NCI-H1930 (cell line): ENCODE measurements at places on chromosomes 2 and 18.
A peak's percentile ranks its signal among the peaks of the same experiment; 100 is the strongest.

- no peak for DNase-seq
These were observed 47.0 kb upstream of the SPAG16 start for GRCh38 chr2:213237251-213237650.

DNA sequence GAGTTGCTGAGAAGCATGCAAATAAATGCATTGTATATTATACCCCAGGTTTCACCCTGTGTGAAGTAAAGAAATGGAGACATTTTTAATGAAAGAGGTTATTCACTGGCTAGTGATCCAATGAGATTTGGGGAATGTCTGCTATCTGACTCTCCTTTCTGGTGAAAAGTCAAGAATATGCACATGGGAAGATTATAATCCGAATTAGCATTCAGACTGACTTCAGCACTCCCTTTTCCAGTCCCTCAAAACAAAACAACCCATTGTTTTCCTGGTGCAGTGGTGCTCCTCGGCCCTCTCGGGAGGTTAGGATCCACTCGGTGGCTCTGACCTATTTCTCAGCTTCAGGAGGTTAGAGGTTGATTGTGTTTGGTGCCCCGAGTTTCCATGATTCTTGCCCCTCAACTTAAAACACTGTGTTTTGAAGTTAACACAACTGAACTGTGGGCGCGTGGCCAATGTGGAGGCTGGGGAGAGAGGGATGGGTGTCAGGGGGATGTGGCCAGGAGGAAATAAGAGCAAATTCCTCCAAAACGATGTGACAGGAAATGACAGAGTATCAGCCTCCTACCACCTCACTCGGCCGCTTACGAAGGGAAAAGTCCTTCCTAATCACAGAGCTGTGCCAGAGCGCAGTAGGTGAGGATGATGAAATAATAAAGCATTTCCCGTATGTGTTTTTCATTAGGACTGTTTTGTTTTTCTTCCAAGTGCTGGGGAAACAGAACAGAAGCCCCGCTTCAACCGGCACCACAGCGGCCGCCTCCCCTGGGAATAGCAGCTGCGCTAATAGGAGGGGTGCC lies 440.1 kb downstream of the MTX2 start:
- DNase-seq = no peak

- DNase-seq = no peak
These were observed 118.4 kb upstream of the TMEM18 start for GRCh38 chr2:795531-796041.

DNA sequence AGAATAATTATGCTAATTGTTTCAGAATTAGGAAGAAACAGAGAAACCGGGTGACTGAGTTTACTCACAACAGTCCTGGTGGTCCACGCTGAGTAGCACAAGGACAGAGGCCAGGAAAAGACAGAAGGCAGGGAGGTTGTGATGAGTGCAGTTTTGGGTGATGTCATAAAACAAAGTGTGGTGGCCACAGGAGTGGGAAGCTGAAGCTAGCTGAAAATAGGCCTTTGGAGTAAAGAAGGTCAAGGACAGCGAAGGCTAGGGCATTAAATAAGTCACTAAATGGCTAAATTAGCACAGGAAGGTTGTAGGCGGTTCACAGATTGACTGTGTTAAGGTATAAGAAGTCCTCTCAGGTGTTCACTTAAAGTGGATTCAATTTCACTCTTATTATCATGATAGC lies 120.9 kb upstream of the TTN start:
- no peak for DNase-seq

DNA sequence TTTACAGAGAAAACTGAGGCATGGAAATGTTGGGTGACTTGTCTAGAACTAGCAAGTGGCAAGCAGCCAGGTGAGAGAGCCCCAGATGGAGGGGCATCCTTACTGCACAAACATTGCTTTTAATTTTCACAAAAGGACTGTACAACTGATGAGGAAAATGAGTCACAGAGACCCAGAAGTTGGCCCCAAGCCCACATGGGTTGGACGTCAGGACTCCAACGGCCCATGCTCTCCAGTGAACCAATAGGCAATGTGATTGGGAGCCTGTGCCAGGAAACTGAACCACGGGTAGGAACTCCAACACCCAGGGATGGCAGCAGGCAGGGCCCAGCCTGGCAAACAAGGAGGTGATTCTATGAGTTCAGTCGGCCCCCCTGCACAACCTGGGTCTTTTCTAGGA lies 50.8 kb downstream of the PID1 start:
- no peak for DNase-seq

- no peak for DNase-seq
These were observed 14.6 kb upstream of the ACOXL start for GRCh38 chr2:110717734-110718133.

GRCh38 chr2:120344976-120345581 lies 857 bp upstream of the INHBB start:
- DNase-seq = no peak

- DNase-seq = no peak
These were observed 162.8 kb downstream of the GCA start for GRCh38 chr2:162506706-162507105.

GRCh38 chr2:67322353-67323001 lies 74.7 kb upstream of the ETAA1 start:
- DNase-seq = peak; percentile 24

DNA sequence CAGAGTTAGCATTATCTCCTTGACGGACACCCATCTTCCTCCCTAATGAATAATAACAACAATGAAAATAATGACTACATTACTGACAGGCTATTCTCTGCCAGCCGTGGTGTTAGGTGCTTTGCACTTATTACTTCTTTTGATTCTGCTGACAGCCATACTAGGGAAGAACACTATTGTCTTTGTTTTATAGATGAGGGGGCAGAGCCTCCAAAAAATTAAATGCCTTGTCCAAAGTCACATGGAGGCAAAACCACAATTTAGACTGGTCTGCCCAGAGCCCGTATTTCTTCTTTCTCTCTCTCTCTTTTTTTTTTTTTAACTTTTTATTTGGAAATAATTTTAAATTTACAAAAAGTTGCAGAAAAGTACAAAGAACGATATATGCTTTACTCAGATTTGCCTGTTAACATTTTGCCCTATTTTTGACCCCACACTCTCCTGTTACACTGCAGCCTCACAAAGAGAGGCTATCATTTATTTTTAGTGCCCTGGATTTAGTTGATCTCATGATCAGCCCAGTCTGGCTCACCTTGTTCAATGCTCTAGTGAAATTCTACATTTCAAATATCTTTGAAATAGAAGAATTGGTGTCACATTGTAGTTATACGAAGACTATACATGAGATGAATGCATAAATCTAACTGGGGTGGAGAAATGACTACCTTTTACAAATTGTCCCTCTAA lies 369.4 kb downstream of the LRRTM1 start:
- DNase-seq = no peak

DNA sequence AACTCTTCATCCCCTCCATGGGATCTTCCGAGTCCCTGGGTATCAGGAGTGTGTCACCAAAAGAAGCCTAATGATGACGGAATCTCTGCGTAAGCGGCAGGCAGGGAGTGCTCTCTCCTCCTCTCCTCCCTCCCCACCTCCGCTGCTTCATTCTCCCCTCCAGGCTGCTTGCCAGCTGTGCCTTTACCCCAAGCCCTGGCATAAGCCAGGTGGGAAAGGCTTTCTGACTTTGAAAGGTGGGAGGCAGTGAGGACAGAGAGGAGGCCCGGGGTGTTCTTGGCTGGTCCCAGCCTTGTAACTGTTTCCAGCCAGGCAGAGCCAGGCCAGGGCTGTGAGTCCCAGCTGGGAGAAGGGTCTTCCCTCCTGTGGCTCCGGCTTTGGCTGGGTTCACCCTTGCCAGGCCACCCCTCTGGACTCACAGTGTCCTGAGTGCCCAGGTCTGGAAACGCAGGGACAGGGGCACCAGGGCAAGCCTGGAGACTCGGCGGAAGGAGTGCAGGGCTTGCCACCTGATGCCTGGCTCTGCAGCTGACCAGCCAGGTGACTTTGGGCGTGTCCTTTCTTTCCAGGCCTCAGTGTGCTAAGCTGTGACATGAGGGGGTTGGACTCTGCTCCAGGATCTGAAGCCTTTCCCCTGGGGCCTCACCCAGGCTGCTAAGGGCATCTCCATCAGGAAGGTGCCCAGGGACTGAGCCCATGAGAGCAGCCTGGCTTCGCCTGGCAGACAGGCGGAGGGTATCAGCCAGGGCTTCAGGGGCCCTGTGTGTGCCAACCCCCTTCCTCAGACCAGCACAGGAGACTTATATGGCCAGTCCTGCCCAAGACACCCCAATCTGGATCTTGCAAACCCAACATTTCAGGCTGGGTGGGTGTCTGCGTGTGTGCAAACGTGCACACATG lies 32.7 kb upstream of the HPCAL1 start:
- DNase-seq = no peak

GRCh38 chr2:61537277-61537949 lies 743 bp downstream of the XPO1 start:
- no peak for DNase-seq

GRCh38 chr2:64987001-64987955 lies 1.9 kb upstream of the SLC1A4 start:
- DNase-seq = no peak

DNA sequence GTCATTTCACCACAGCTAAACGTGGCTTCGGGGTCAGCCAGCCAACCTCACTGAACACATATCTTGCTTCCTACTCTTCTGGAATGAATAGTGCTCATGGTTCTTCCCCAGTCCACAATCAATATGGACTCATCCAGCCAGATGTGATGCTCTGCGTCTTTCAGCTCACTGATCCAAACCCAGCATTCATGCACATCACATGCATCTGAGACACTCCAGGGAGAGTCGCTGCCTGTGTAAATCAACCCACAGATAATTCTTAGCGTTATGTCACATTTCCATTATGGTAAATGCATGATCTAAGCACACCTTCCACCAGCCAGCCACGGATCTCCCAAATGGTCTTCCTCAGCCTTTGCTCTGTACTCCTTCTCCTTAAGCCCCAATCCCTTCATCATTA lies 306.7 kb upstream of the CHAC2 start:
- no peak for DNase-seq

GRCh38 chr2:204754898-204755297 lies 209.6 kb downstream of the PARD3B start:
- no peak for DNase-seq

GRCh38 chr2:70044290-70045040 lies 42.8 kb upstream of the PCBP1 start:
- DNase-seq = no peak
